ENCODE measurements at places on chromosomes 1 and 21.

GRCh38 chr1:8374812-8375211, 56.9 kb downstream of the SLC45A1 start:
- DNase-seq, result no peak

- DNase-seq, result no peak
These were observed 32.4 kb downstream of the KCTD3 start for GRCh38 chr1:215599418-215600074.

GRCh38 chr1:169694304-169695075, 16.9 kb downstream of the SELL start:
- DNase-seq, result no peak

GRCh38 chr1:207155028-207155427, 51.0 kb downstream of the C4BPA start:
- no peak for DNase-seq

DNA sequence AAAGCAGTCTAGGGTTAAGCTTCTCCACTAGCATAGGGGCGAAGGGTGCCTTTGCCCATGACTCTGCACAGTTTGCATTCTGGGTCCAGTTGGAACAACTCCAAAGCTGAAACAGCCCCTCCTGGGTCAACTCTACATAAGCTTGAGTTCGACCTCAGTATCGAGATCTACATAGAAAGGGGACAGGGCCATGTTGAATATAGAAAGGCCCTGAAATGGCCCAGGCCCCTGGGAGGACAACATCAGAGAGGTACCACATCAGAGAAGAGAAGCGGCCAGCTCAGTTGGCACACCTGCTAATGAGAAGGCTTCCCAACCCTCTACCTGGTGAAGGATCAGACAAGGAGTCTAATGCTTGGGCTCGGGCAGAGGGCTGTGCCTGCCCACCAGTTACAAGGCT, 1.6 kb downstream of the DENND2D start:
- DNase-seq, result no peak

DNA sequence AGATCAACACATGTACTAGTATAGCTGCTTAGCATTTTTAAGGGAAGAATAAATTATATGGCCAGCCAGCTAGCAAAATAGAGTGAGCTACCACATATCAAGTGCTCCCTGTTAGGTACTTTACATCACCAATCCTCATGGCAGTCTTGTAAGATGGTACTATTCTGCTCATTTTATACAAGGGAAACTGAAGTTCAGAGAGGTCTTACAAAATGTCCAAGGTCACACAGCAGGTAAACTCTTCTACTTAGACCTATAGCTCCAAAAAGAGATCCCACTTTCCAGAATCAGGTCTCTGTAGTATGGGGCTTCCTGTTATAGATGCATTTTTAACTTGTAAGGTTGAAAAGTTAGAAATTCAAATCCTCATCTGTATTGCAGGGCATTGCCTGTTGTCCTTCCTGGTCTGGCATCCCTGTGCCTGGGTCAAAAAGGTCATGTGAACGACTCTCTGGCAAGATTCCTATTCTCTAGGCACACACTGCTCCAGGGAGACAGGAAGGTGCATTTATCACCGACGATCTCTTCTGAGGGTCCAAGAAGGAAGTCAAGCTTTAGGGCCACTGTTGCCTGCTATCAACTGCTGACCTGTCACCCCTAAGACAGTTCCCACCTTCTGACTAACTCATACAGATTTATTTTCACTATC, 41.1 kb downstream of the TRIT1 start:
- no peak for DNase-seq

- no peak for DNase-seq
These were observed 27.1 kb upstream of the HHAT start for GRCh38 chr1:210301615-210302000.

GRCh38 chr1:222275729-222276465, 272.0 kb downstream of the HHIPL2 start:
- no peak for DNase-seq

- DNase-seq, result no peak
These were observed 670 bp downstream of the COX20 start for GRCh38 chr1:244836135-244836521.

DNA sequence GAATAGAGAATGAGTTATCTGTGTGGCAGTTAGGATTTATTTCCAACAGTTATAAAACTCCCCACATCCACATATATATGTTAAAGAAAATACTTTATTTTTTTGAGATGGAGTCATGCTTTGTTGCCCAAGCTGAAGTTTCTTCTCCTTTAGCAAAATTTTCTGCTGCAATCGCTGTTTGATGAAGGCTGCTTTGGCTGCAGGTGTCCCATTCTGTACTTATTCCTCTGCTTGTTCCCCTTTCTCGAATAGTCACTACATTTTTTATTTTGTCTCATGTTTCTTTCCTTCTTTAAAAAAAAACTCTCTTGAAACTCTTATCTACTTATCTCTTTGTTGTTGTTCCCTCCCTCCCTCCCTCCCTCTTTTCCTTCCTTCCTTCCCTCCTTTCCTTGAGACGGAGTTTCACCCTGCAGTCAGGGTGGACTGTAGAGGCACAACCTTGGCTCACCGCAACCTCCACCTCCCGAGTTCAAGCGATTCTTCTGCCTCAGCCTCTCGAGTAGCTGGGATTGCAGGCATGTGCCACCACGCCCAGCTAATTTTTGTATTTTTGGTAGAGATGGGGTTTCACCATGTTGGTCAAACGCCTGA, 10.6 kb downstream of the OR2W3 start:
- no peak for DNase-seq

DNA sequence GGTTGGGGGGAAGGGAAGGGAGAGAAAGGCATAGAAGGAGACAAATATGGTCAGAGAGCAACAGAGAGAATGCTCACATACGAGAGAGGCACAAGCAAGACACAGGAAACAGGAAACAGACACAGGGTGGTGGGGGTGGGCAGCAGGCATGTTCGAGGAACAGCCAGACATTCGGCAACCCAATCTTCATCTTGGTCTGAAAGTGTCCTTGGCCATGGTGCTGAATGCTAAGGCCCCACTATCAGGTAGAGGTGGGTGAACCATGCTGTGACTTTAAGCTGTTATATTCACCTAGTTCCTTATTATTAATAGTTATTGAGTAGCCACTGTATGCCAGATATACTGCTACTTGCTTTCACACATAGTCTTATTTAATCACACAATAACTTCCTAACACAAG, 109.2 kb downstream of the DDX20 start:
- DNase-seq, result no peak

DNA sequence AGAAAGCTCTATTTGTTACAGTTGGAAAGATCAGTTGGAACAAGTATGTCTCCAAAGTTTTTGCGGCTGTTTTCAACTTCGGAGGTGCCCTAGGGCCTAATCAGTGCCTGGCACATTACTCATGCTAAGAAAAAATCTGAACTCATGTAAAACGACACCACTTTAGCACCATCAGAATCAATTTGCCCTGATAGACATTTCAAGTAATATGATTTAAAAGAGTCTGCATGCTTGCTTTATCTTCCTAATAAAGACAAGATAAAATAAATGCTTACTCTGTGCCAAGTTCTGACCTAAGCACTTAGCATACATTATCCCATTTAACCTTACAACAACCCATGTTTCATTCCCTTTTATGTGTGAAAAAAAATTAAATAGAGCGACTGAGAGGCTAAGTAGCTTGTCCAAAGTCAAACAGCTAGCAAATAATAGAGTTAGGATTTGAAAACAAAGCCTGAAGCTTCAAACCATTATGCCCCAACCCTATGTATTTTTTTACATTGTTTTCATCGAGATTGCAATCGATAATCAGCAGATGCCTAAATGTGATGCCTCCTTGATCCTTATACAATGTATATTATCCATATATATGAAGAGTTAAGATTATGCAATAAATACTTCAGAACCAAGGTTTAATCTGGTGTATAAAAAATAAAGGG, 91.3 kb downstream of the DENND1B start:
- DNase-seq, result no peak

GRCh38 chr1:211939876-211940468, 95.4 kb downstream of the INTS7 start:
- peak; percentile 19 for DNase-seq

GRCh38 chr1:19260211-19261138, 8.9 kb downstream of the MRTO4 start:
- DNase-seq, result peak; percentile 82

DNA sequence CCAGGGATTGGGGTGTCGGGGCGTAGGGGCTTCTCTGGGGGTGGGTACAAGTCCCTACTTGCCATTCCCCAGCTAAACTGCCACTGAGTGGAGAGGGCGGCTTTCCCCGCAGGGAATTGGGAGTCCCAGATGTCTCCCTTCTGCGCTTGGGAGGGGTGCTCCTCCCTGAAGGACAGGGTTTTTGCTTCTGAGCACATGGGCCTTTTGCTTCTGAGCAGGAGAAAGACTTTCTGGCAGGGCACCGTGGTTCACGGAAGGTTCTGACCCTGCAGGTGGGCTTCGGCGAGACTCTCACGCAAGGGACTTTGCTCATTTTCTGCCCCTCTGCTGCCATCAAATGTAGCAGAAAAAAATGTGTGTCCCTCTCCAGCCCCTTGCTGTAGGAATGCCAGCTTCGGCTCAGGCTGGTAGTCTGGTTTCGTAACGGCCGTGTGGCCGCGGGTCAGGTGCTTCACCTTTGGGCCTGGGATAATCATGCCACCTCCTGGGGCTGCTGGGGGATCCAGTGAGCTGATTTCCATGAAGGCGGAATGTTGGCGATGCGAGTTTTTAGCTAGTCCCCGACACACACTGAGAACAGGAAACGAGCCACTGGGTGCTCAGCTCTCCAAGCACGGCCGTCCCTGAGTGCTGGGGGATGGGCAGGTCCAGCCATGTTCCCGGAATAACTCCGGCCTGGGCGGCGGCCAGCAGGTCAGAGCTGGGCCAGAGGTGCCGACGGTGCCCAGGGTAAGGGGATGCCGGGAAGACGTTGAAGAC, 364.0 kb downstream of the CAMTA1 start:
- DNase-seq, result no peak

- no peak for DNase-seq
These were observed 11.6 kb downstream of the SCAF4 start for GRCh38 chr21:31720330-31720729.

DNA sequence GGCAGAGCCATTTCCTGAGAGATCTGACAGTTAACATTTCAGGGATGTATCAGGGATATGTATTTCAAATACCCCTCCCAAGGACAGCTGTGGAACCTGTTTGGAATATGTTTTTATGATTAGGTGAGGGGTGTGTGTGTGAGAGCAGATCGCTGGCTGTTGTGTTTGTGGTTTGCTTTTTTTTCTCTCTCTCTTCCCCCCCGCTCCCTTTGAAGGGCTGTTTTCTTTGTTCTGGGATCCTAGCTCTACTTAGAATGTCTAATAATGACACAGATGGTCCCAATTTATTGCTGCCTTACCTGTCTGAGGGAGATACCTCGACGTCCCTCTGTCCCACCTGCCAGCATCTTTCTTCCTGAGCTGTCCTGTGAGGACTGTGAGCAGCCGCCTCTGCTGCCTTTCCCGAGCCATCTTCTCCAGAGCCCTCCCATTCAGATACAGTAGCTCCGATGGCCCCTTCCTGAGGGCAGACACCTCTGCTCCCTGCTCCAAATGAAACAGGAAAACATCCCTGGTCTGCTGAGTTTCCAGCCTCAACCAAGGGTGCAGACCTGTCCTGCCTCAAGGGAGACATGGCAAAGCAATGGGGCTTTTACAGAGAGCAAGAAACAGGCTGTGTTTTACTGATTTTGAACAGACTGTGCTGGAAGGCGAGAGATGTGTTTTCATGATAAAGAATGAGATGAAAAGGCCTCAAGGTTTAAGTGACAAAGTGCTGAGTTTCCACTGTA, 138.0 kb upstream of the TNR start:
- DNase-seq, result no peak

- no peak for DNase-seq
These were observed at the start of gene IFI44L for GRCh38 chr1:78619803-78620579. TSS of gene IFI44L (plus strand) at chr1:78620448. CDS start at chr1:78627916, 7,468 bp downstream.

DNA sequence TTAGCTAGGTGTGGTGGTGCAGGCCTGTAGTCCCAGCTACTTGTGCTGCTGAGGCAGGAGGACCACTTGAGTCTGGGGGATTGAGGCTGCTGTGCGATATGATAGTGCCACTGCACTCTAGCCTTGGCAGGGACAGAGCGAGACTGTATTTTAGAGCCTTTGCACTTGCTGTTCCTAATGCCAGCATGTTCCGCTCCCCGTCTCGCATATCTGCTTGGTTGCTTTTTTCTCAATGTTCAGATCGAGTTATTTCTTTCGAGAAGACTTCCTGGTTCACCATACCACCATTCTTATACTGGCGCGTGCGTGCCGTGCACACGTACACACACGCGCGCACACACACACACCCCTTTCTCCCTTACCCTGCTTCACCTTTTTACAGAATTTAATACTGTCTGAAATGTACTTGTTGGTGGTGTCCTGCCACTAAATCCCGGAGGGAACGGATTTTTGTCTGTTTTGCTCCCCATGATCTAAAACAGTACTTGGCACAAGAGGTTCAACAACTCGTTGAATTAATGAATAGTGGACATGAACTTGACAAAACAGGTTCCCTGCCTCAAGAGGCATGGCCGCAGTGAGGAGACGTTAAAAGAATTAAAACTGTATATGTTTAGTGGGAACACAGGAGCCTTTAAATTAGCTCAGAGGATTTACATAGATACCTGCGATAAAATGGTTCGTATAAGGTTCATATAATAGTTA, 1.1 kb upstream of the RPRD2 start:
- peak; percentile 97 for DNase-seq

GRCh38 chr1:71304125-71304524, 223.3 kb upstream of the ZRANB2 start:
- no peak for DNase-seq

DNA sequence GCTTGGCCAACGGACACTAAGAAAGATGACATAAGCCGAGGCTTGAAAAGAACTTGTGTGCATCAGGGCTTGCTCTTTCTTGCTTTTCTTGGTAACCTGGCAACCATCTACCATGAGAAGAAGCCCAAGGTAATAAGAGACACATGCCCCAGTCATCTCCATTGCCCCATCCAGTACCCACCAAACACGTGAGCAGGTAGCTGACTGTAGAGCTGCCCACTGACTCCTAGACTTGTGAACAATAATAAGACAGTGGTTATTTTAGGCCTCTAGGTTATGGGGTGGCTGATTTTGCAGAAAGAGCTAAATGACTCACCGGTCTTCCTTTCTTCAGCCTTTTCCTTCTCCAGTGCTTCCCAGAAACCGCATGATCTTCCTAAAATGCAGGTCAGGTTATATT, 105.0 kb upstream of the JUN start:
- no peak for DNase-seq

- no peak for DNase-seq
These were observed 17.7 kb downstream of the PFKFB2 start for GRCh38 chr1:207070811-207071210.

DNA sequence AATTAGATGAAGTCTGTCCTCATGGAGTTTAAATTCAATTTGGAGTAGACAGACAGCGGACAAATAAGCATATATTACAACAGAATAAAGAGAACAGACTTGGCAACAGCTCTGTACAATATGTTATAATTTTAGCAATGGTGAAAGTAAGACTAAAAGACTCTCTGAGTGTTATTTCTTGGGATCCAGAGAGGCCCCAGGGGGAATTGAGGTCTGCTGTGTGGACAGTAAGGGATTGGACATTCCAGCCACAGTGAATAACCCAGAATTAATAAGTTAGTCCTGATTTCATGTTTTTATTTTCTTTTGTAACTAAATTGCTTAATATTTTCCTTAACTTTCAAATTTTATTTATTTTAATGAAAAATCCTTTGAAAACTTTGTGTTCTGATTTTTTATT, 101.7 kb downstream of the PATJ start:
- DNase-seq, result no peak

GRCh38 chr1:157252473-157252872, 114.3 kb upstream of the ETV3 start:
- DNase-seq, result no peak
